Uterine smooth muscle cell (primary cell): ENCODE measurements at places on chromosomes 2 and 18. TPM values are rescaled to one million over a fixed set of nuclear protein-coding genes. Genes with fewer than 3 reads are reported as not detected.

KCNJ3 gene
- total RNA-seq, result 0.12 and 0.22 TPM in 2 replicates

MYO7B gene
- under 0.01 and 0.12 TPM in 2 replicates for total RNA-seq

IL1RN gene
- not detected in 2 replicates for total RNA-seq

SLC4A3 gene
- 4.3 and 9.5 TPM in 2 replicates for total RNA-seq

ASPRV1 gene
- total RNA-seq, result 0.11 and 0.12 TPM in 2 replicates

FSHR gene
- total RNA-seq, result not detected in 2 replicates

UGT1A4 gene
- not detected in 2 replicates for total RNA-seq

SERPINB13 gene
- not detected in 2 replicates for total RNA-seq
